ENCODE measurements at places on chromosomes 6 and 20.
A peak's percentile ranks its signal among the peaks of the same experiment; 100 is the strongest.

DNA sequence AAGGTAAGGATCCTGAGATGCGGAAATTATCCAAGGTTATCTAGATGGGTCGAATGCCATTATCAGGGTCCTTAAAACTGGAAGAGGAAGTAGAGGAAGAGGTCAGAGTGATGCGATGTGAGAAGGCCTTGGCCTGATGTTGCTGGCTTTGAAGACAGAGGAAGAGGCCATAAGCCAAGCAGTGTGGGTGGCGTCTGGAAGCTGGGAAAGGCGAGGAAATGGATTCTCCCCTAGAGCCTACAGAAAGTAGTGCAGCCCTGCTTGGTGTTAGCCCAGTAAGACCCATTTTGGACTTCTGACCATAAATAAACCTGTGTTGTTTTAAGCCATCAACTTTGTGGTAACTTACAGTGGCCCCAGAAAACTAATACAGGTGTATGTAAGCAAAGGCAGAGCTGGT lies 2.0 kb downstream of the SRXN1 start:
- DNase-seq = no peak

- DNase-seq = no peak
Measured at GRCh38 chr20:63808145-63808724, 22.8 kb downstream of the ZBTB46 start.

DNA sequence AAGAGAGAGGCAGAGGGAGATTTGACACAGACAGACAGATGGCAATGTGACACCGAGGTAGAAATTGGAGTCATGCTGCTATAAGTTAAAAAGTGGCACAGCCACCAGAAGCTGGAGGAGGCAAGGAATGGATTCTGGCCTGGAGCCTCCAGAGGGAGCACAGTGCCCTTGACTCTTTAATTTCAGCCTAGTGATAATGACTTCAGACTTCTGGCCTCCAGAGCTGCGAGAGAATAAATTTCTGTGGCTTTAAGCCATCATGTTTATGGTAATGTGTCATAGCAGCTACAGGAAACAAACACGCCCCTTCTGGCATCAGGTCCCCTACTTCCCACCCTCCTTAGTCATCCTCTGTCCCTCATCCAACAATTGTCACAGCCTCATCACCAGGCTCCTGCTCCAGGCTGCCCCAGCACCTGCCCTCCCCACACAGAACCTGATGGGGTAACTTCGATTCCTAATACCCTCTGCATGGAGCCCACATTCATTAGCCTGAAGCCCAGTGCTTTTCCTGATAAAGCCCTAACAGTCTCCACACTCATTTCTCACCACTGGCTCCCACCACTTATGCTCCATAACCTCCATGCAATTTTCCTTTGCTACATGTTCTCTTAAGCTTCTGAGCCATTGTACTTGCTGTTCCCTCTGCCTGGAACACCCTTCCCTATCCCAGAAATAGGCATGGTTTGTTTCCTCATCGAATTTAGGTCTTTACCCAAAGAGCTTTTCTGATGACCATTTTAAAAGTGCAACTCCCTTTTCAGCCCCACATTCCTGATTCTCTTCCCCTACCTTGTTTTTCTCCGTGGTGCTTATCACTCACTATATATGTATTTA lies 69.7 kb upstream of the TOX2 start:
- no peak for DNase-seq

DNA sequence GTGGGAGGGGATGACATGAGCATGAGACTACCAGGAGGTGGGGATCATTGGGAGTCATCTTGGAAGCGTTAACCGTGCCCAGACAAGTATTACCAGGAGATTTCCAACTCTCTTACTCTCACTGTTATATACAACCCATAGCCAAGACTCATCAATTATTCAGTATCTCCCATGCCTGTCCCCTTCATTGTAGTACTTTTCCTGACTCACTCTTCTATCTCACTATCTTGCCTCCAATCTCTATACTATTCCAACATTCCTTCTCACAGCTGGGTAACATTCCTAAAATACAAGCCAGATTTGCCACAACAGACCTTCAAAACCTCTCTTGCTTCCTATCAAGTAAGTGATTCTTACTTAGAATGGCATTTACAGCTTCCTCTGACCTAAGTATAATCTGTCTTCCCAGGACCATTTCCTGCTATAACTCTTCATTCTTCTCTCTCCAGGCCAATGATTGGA lies 226.3 kb upstream of the SMLR1 start:
- no peak for DNase-seq

- no peak for DNase-seq
Measured at GRCh38 chr6:163780994-163781393, 366.5 kb downstream of the QKI start.

GRCh38 chr6:47669684-47670513 lies 28.5 kb upstream of the ADGRF4 start:
- no peak for DNase-seq

- DNase-seq = no peak
Measured at GRCh38 chr20:20850407-20850806, 138.0 kb upstream of the RALGAPA2 start.

DNA sequence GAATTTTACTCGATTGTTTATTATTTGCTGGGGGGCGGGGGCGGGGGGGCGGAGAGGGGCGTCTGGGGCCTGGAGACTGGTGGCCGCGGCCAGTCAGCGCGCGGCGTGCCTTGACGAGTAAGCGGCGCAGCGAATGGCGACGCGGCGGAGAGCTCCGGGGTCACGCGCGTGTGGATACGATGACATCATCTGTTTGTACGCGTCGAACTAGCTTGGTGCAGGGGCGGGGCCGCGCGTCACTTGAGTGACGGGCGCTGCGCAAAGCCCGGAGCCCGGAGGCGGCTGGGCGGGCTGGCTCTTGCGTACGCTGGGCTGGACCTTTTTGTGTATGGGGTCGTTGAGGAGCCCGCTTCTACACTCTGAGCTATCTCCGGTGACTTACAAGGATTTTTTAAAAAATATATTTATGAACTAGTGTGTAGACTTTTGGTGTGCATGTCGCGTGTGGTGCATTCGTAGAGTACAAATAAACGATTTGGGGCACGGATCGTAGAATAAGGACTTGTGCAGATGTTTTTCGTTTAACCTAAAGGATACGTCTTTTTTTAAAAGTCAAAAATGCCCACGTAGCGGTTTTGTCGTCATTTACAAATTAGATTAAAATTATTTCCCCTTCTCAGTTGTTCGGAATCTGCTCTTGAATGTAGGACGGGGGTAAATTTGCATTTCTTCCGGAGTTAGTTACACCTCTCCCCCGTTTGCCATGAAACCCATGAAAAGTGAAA lies 2.2 kb upstream of the FOXO3 start:
- peak; percentile 95 for DNase-seq

DNA sequence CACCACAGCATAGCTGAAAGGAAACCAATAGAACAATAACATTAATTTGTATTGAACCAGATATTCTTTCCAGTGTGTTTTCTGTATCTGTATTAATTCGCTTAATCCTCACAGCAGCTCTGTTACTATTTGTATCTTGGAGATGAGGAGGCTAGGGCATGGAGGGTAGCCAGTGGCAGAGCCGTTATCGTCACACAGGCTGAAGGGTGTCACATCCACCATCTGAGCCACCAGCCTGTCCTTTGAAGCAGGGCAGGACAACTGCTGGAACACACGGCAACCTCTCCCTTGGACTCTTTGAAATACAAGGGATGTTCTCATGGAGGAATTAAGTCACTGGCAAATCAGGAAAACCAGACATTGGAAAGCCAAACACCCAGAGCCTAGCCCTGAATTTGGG lies 628.0 kb upstream of the CDH4 start:
- no peak for DNase-seq

DNA sequence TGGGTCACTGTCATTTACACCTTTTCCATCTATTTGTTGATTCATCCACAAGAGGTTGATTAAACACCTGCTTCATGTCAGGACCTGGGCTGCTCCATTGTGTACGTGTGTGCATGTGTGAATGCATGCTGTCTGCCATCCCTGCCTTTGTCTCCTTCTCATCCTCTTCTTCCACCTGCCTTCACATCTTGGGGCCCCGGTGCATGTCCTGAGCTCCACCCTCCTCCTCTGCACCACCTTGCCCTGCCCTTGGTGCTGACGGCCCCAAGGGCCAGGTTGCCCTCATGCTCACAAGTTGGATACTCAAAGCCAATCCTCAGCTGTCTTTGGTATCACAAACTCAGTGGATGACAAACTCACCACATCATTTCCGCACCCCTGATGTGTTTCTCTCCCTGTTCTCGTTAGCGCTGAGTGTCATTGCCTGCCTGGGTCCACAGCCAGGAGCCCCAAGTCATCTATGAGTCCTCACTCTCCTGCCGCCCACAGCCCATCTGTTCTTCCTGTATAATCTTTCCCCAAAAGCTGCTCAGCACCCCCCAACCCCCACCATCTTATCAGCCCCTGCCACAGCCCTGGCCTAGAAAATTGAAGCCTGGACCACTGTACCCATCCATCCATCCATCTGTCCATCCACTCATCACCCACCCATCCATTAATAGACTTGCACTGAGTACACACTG lies 85.0 kb downstream of the SRC start:
- no peak for DNase-seq

GRCh38 chr6:78611102-78611620 lies 256.2 kb upstream of the IRAK1BP1 start:
- no peak for DNase-seq

- no peak for DNase-seq
Measured at GRCh38 chr6:26045928-26046368, 41.3 kb upstream of the HFE start.

- DNase-seq = no peak
Measured at GRCh38 chr20:51760905-51761546, 7.2 kb downstream of the ATP9A start.

DNA sequence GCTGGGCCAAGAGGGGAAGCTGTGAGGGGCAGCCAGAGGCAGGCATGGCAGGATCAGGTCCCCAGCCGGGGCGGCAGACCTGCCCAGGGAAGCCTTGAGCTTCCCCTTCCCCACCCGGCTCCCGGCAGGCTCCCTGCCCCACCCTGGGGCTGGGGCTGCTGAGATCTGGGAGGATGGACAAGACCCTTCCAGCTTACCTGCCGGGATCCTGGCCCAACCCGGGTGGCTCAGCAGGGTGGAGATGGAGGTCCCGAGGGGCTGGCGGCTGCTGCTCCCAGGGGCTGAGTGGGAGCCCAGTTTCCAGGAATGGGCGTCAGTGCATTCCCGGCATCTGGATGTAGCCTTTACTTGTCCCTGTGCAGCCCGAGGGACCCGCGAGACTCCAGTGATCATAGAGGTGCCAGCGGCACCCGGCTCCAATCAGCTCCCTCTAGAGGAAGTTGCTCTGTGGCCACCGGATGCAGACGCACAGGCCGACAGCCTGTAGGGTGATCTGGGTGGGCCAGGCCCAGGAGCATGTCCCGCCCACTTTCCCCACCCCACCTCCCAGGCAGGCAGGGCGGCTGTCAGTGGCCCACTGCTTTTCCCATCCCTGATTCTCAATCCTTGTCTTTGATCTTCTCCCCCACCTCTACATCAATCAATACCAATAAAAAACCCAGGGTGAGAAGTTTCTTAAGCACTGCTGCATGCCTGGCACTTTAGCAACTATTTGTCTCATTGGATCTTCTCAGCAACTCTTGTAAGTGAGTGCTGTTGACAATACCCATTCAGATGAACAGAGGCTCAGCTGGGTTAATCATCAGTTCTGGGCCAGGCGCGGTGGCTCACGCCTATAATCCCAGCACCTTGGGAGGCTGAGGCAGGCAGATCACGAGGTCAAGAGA lies at the start of gene BAK1:
Gene BAK1 (minus strand): TSS at position 449 of the 887 bp plus-strand sequence. CDS start 2,672 bp downstream, outside the sequence.
- peak; percentile 77 for DNase-seq

DNA sequence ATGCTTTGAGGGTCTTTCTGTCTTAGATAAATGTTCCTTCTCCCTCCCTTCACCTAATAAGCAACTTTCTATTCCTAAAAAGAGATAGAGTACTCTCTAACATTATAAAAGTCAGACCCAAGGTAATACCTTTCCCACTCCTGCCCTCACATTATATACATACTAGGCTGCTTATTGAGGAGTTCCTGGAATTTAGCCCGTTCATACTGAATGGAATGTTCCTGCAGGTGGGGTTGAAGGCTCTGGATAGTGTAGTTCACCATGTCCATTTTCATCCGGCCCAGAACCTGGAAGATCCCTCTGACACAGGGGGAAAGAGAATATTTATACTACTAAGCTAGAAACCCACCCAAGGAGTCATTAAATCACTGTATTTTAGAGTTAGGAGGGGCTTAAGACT lies 20.4 kb downstream of the TCP11 start:
- DNase-seq = no peak

DNA sequence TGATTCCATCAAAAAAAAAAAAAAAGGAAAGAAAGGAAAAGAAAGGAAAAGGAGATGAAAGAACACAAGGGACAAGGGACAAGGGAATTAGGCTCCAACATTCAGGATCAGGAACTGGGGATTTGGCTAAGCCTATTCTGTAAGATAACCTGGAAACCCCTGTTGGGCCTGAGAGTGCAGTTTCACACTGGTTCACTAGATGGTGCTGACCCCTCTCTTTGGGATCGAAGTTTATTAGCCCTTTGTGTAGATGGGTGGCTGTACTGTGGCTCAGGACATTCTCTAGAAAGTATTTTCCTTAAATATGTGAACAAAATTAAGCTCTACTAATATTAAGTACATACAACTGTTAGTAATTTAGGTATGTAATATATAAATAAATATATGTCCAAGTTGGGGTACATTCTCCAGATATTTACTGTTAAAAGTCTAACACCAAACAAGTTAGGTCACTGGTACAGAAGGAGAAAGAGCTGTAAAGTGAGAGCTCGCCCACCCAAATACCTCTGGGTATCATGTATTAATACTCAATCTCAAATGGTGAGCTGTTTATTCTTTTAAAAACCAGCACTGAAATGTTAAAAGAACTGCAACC lies 6.3 kb downstream of the OR2A4 start:
- peak; percentile 1 for DNase-seq

- no peak for DNase-seq
Measured at GRCh38 chr6:138571181-138571580, 71.9 kb upstream of the NHSL1 start.

DNA sequence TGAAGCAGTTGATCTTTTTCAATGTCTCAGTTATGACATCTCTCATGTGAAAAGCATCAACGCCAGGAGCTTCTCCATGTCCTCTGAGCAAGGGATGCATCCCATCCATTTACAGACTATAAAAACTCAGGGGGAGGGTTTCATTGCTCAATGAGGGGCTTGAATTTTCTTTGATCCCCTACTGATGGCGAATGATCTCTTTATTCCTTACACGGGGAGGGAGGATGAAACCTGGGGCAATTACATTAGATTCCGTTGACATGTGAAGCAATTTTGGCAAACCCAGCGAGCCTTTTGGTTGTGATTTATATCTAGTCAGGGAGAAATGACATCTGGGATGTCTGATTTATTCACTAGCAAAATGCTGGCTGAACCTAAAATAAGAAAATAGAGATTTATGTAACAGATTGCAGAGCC lies 268.9 kb downstream of the HIVEP2 start:
- DNase-seq = no peak

GRCh38 chr6:15426901-15427300 lies 181.0 kb downstream of the JARID2 start:
- DNase-seq = no peak

- peak; percentile 85 for DNase-seq
Measured at GRCh38 chr6:134178161-134179044, 126.0 kb upstream of the SLC2A12 start.

GRCh38 chr6:57013521-57013926 lies 33.0 kb upstream of the KIAA1586 start:
- no peak for DNase-seq

All from activated CD4-positive, alpha-beta T cell treated with anti-CD3 and anti-CD28 coated beads, Interleukin-2, amount 50 U/mL, for 1 hour (primary cell).